ENCODE measurements at places on chromosomes 3 and 15.

DNA sequence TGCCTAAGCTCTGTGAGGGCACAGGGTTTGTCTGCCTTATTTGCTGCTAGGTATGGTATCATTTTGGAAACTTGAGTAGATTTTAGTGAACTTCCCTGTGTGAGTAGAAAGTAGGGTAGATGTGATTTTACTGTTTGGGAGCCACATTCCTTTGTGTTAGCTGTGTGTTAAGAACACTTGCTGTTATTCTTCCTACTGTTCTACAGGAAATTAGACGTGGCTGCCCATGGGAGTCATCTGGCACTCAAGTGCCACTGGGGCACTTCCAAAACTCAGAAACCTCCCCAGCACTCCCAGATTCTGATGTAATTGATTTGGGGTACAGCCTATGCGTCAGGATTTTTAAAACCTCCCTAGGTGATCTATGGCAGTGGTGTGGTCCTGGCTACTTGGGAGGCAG lies 369.9 kb upstream of the C2CD4B start:
- DNase-seq = no peak

- no peak for DNase-seq
These were observed 50.8 kb downstream of the SUSD5 start for GRCh38 chr3:33167716-33168336.

GRCh38 chr3:135349254-135349948 lies 554.3 kb downstream of the EPHB1 start:
- no peak for DNase-seq

- peak; percentile 56 for DNase-seq
These were observed 186.7 kb downstream of the NSUN3 start for GRCh38 chr3:94249491-94250079.

- no peak for DNase-seq
These were observed 27.4 kb upstream of the ROPN1 start for GRCh38 chr3:124019291-124019690.

GRCh38 chr3:127365163-127365798 lies 77.4 kb upstream of the PRR20G start:
- DNase-seq = no peak

DNA sequence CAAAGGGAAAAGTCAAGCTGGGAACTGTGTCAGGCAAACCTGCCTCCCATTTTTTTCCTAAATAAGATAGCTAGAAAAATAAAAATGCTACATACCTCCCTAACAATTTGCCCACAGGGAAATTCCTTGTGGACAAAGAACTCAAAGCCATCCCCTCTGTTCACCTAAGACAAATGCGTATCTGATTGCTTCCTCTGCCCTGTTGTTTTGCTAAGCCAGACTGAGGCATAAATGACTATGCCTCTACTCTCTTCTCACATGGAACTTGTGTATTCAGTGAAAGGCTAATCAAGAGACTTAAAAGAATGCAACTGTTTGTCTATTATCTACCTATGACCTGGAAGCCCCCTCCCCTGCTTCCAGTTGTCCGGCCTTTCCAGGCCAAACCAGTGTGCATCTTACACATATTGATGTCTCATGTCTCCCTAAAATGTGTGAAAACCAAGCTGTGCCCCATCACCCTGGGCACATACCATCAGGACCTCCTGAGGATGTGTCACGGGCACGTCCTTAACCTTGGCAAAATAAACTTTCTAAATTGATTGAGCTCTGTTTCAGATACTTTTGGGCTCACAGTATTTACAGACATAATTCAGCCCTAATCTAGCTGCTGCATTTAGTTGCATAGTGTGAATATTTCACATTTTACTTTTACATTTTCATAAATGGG lies 15.8 kb downstream of the CHD2 start:
- no peak for DNase-seq

DNA sequence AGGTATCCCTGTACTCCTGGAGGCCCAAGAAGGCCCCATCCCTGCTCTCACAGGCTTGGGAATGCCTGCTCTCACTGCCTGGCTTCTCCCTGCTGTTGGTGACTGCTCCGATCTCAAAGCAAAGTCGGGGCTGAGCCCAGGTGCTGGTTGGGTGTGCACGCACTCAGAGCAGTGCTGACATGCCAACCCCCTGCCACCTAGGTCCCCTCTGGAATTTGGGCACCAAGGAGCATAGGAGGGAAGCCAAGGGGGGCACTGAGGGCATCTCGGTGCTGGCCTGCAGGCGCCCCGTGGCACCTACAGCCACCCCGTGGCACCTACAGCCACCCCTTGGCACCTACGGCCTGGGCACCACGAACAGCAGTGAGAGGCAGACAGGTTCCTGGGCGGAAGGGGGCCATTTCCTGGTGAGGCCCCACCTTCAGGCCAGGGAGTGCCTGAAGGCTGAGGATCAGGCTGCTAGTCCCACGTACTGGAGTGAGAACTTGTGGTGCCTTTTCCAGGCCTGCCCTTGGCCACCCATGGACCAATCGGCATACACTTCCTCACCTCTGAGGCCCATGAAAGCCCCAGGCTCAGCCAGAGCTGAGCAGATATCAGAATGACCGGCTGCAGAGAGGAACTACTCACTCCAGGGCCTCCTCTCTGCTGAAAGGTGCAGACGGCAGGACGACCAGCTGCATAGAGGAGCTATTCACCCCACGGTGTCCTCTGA lies 15.6 kb upstream of the HTR3E start:
- no peak for DNase-seq

DNA sequence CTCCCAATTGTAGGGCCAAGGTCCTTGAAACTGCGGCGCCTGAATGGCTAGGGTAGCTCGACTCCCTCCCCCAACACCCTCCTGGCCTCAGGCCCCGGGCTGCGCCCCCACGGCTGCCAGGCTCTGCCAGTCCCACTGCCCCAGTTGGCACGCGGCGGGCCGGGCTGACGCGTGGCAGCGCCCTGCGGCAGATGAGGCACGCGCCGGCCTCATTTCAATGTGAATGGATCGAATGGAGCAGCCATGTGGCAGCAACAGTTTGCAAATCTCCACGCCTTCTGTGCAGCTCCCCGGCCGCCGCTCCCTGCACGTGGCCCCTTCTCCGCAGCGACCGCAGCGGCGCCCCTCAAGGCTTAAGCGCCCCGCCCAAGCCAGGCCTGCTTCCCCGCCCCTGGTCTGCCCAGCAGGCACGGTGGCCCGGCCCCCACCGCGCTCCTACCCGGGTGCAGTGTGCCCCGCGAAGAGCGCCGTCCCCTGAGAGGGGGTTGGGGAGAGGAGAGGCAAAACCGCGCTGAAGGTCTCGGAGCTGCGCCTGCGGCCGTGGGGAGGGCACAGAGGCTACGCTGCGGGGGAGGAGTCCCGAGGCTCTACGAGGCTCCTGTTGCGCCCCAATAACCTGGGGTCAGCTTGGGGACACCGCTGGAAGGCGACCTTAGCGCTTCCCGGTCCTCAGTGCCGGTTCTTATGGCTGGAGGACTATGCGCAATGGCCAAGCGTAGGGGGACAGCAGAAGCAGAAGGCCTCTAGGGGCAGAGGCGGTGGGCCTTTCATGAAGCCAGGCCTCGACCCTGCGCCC lies 3.1 kb upstream of the DLL4 start:
- DNase-seq = no peak

DNA sequence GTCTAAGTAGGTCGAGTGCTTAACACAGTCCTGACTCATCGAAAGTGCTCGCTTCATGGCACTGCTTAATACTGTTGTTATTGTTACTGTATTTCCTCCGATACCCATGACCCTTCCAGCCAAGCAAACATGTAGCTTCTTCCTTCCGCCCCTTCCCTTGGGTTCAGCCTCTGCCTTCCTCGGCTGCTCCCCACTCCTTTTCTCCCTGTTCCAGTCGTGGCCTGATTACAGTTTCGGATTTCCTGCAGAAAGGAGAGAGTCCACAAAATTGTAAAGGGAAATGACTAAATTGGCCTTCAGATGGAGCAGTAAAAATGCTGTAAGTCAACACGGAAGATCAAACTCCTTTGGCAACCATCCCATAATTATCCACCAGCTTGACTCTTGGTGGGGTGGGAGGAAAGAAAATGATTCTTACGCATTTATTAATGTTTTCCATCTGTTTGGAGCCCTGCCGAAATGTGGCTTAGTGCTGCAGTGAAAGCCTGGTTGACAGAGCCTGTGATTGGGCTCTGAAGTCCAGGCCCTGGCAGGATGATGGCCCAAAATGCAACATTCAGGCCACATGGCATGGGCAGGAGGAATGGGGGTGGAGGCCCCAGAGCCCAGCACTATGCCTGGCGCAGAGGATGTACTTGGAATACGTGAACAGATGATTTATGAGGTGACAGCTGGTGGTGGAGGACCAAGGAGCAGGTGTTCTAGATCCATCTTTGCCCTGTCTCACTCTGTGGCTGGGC lies 37.6 kb downstream of the FAM3D start:
- no peak for DNase-seq

GRCh38 chr3:120094776-120095225 lies 554 bp upstream of the GSK3B start:
- DNase-seq = peak; percentile 98

DNA sequence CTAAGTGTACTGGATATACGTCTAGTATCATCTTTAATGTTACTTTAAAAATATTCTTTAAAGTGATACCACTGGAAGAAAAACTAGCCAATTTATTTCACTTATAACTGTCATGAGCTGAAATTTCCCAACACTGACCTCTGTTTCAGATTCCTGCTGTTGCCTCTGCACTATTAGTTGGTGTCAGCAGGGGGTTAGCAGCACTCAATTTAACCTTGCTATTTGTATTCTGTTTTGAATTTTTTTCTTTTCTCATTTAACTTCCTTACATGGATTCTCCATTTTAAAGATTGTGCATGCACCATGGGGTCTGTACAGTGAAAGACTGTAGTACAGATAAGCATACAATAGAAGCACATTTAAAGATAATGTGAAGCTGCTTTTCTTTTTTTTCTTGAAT lies 169.2 kb downstream of the UBE2E2 start:
- no peak for DNase-seq

Measured in KG1 (cell line).